Liver (tissue), 10 donors: ENCODE measurements at places on chromosomes 13 and 19. TPM values are rescaled to one million over a fixed set of nuclear protein-coding genes. Genes with fewer than 3 reads are reported as not detected.

Gene MYH14
- 27.7 TPM for total RNA-seq

Gene TMEM38A
- total RNA-seq = 3.1 TPM

Gene PTPRH
- 18.5 TPM for total RNA-seq

Gene NALCN
- total RNA-seq = 0.92 TPM

Gene RUBCNL
- total RNA-seq = 1.5 TPM

Gene PSPN
- 0.75 TPM for total RNA-seq

Gene MAN2B1
- 41.3 TPM for total RNA-seq

Gene KLK15
- total RNA-seq = not detected

Gene ERICH6B
- total RNA-seq = not detected

Gene PDE4A
- total RNA-seq = 1.1 TPM

Gene SIGLEC8
- 2.3 TPM for total RNA-seq

Gene WASF3
- 2.2 TPM for total RNA-seq

Gene HSH2D
- 2.9 TPM for total RNA-seq

Gene CACNG7
- total RNA-seq = not detected

Gene LRRC4B
- 1.0 TPM for total RNA-seq

Gene MISP
- not detected for total RNA-seq

Gene HCN2
- 0.05 TPM for total RNA-seq

Gene KLK8
- total RNA-seq = not detected

Gene ZNF444
- 16.0 TPM for total RNA-seq

Gene PRODH2
- total RNA-seq = 56.4 TPM

Gene LYPD3
- total RNA-seq = 0.09 TPM

Gene ITGBL1
- 1.8 TPM for total RNA-seq

Gene PDE4C
- 0.51 TPM for total RNA-seq

Gene PSG1
- total RNA-seq = not detected

Gene ZNF723
- 0.05 TPM for total RNA-seq

Gene SLC17A7
- 0.08 TPM for total RNA-seq

Gene FBXO17
- 31.9 TPM for total RNA-seq

Gene ATP4A
- total RNA-seq = not detected

Gene PSG11
- total RNA-seq = not detected

Gene C1QTNF9
- 0.25 TPM for total RNA-seq

Gene UBE2L5
- not detected for total RNA-seq

Gene ACP7
- not detected for total RNA-seq

Gene ERVV-1
- not detected for total RNA-seq

Gene ZNF730
- total RNA-seq = 3.2 TPM

Gene PCCA
- total RNA-seq = 30.1 TPM

Gene AZU1
- 0.08 TPM for total RNA-seq

Gene DMRTC2
- not detected for total RNA-seq

Gene TTC9B
- total RNA-seq = not detected

Gene SLC10A2
- total RNA-seq = not detected

Gene TEX29
- total RNA-seq = 0.17 TPM

Gene SHISA7
- not detected for total RNA-seq

Gene EFNA2
- 0.98 TPM for total RNA-seq

Gene MAP3K10
- total RNA-seq = 3.9 TPM

Gene CAPN12
- total RNA-seq = 5.3 TPM

Gene ZNF382
- 2.5 TPM for total RNA-seq
